ENCODE measurements at places on chromosomes 3 and 15.
A peak's percentile ranks its signal among the peaks of the same experiment; 100 is the strongest.

DNA sequence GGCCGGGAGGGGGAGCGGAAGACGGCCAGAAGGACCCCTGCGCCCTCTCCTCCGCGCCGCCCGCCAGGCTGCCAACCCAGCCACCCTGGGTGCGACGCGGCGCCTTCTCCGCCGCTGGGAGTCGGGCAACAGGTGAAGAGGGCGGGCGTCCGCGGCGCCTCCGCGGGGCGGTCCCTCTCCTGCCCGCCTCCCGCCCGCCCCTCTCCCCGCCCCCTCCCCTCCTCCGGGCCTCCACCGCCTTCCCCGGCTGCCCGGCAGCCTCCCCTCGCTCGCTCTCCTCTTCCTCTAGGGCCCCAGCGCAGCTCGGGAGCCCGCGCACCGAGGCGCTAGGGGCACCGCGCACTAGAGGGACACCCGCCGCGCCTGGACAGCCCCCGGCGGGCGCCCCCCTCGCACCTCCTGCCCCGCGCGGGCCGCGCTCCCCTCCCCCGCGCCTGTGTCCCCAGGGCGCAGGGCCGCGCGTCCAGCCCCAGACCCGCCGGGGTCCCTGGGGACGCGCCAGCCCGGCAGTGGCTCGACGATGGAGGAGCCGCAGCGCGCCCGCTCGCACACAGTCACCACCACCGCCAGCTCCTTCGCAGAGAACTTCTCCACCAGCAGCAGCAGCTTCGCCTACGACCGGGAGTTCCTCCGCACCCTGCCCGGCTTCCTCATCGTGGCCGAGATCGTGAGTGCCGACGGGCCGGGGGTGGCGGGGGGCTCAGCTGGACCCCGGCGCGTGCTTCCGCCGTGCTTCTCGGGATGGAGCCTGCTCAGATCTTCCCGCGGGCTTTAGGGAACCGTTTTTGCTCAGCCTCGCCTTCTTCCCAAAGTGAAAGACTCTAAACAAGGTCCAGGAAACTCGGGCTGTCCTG is at the start of gene CMTM8:
Gene CMTM8, plus strand, starts transcription at position 228 of the 854 bp plus-strand sequence. Its CDS starts 293 bp downstream, at position 521.
- DNase-seq: peak; percentile 78

GRCh38 chr15:44641651-44642050 is 21.8 kb downstream of the SPG11 start:
- DNase-seq: no peak

DNA sequence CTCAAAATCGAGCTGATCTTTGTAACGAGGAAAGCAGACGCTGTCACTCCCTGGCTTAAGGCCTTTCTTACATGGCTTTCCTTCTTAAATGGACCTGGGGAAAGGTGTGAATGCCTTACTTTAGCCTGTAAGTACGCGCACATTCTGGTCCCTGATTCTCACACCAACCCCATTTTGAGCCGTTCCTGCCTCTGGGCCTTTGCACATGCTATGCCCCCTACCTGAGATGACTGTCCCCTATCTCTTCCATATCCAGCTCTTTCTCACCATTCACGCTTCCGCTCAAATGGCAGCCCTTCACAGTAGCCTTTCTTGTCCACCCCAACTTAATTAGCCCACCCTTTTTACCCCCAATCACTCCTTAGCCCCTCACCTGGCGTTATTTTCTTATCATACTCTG is 496.7 kb downstream of the SHQ1 start:
- DNase-seq: no peak

DNA sequence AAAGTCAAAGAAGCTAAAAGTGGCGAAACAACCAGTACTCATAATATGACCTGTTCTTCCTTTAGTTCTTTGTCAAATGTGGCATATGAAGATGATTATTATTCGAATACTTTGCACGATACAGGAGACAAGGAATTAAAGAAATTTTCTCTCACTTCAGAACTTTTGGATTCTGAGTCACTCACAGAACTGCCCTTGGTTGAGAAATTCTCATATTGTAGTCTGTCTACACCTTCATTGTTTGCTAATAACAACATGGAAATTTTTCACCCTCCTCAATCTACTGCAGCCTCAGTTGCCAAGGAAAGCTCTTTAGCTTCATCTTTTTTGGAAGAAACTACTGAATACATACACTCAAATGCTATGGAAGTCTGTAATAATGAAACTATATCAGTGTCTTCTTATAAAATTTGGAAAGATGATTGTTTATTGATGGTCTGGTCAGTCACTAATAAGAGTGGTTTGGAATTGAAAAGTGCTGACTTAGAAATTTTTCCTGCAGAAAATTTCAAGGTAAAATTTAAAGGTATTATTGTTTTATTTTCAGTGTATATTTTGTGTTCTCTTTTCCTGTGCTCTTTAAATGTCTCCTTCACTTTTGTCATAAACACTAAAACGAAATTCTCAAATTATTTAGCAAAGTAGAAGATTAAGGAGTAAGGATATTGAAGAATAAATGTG is 89.0 kb downstream of the AP4E1 start:
- DNase-seq: no peak

DNA sequence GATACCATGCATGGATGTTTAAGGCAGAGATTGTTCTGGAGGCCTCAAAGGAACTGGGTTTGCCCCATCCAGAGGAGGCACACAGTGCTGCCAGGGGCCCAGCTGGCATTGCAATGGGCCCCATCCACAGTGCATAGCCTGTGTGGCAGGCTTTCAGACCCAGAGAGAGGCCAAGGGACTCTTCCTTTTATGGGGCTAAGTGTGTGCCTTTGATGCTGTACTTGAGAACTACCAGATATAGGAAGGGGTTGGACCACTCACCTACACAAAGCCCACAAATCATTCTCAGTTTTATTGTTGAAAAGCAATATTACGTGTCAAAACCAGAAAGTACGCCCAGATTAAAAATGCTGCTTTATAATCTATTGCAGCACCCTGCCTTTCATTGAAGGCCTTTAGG is 134.9 kb downstream of the EPHB1 start:
- no peak for DNase-seq

DNA sequence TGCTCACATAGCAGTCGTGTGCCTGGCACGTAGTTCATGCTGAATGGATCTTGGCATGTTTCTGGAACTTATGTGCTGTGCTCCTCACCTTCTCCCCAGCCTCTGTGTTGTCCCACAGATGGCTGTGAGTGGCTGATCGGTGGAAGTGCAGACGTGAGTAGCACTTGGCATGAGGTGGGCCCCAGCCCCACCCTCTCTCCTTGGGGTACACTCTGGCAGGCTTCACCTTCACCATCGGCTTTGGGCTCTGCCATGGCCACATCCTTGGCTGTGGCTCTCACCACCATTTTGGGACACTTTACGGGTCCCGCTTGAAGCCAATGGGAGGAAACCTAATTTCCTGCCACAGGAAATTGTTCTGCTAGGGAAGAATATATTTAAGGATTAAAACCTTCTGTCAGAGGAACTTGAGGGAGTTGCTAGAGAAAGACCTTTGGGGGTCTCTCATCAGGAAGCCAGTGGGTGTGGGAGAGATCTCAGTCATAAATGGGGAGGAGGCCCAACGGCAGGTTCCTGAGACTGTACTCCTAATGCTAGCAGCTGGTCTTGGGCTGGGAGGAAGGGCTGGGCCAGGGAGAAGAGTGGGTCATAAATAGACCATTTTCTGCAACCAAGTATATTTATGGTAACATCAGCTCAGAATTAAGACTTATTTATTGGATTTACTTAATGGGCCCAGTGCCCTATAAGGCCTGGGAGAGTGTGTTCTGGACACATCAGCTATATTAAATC is 92.3 kb downstream of the SMAD3 start:
- no peak for DNase-seq

GRCh38 chr3:21152555-21152954 is 598.5 kb downstream of the ZNF385D start:
- DNase-seq: no peak

- DNase-seq: no peak
These were observed 30.2 kb downstream of the KY start for GRCh38 chr3:134620476-134621115.

- no peak for DNase-seq
These were observed 201.1 kb upstream of the LPP start for GRCh38 chr3:187952849-187953248.

GRCh38 chr3:109973733-109974132 is 636.4 kb upstream of the DPPA4 start:
- DNase-seq: no peak

Data from inflammatory macrophage (primary cell).